Epithelial cell of proximal tubule (primary cell): ENCODE measurements at places on chromosomes 12 and 14.

DNA sequence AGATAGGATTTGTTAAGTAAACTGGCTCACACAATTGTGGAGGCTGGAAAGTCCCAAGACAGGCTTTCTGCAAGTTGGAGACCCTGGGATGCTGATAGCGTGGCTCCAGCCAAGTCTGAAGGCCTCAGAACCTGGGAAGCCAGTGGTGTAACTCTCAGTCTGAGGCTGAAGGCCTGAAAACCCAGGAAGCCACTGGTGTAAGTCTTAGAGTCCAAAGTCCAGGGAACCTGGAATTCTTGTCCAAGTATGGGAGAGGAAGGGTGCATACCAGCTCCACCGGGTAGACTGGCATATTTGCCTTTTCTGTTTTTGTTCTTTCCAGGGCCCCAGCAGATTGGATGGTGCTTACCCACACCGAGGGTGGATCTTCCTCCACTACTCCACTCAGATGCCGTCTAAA is 18.1 kb downstream of the GMFB start:
- no peak for DNase-seq

GRCh38 chr14:34138175-34138574 is 187.3 kb upstream of the EGLN3 start:
- DNase-seq = no peak

DNA sequence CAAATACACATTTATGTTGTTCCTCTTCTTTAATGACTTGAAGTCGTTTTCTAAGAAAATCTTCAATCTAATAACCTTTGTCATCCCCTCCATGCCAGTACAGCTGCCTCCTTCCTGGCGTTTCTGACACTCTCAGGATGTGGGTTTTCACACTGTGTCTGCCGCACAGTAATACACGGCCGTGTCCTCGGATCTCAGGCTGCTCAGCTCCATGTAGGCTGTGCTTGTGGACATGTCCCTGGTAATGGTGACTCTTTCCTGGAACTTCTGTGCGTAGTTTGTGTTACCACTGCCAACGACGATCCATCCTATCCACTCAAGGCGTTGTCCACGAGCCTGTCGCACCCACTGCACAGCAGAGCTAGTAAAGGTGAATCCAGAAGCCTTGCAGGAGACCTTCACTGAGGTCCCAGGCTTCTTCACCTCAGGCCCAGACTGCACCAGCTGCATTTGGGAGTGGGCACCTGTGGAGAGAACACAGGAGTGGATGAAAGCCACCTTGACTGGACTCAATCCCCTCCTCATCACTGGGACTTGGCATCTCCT is 1095.9 kb downstream of the TMEM121 start:
- no peak for DNase-seq

GRCh38 chr14:85444635-85445034 is 85.3 kb upstream of the FLRT2 start:
- DNase-seq = peak; percentile 47

DNA sequence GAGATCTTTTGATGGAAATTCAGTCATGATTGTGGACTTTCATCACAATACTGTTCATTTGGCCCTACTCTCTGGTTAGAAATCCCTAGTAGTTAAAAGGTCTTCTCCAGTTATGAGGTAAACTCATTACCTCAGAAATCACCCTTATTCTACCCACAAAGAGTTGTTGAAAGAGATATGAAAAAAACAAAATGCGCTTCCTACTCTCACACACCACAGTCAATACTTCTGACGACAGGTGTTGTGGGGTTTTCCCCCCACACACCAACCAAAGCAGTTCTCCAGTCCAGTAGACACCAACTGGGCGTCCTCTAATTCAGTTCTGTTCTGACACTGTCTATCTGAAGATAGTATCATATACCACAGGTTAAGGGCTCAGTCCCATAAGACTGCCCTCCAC is 54.9 kb downstream of the TRMT5 start:
- DNase-seq = no peak

DNA sequence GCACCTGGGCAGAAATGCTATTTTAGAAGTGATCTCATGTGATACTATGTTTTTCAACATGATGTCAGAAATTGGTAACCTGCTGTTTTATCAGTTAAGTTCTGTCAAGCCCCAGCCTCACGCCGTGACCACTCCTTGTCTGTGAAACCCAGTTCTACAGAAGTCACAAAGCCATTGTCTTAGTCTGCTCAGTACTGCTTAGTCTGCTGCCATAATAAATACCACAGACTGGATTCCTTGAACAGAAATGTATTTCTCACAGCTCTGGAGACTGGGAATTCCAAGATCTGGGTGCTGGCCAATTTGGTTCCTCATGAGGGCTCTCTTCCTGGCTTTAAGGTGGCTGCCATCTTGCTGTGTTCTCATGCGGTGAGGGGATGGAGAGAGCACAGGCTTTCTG is 176.9 kb downstream of the PRKCH start:
- no peak for DNase-seq

DNA sequence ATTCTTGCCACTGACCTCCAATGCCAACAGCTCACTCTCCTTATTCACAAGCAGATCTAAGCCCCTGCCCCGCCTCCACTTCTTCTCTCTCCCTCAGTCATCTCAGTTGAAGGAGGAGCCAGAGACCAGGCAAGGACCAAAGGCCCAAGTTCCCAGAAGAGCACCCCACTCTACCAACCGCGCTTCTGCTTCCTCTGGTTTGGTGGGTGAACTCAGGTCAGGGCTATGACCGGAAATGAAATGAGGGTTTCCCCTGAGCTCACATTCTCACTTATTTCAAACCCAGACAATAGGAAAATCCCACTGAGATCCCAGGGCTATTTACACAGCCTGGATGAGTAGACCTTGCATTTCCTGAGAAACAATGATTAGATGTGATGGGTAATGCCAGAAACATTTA is 9.9 kb downstream of the DPF3 start:
- no peak for DNase-seq
